Activated naive CD4-positive, alpha-beta T cell treated with anti-CD3 and anti-CD28 coated beads, Interleukin-2, amount 50 U/mL, for 72 hours (primary cell): ENCODE measurements at places on chromosomes 1 and 21. TPM values are rescaled to one million over a fixed set of nuclear protein-coding genes. Genes with fewer than 3 reads are reported as not detected.

Gene G0S2
- 40.7 TPM for total RNA-seq

Gene CD1B
- not detected for total RNA-seq

Gene TRABD2B
- not detected for total RNA-seq

Gene LCE1C
- total RNA-seq: not detected

Gene ASTN1
- not detected for total RNA-seq

Gene OR2G3
- not detected for total RNA-seq

Gene ZNHIT6
- total RNA-seq: 17.0 TPM

Gene INPP5B
- total RNA-seq: 34.2 TPM

Gene DR1
- 78.8 TPM for total RNA-seq

Gene PADI2
- 0.12 TPM for total RNA-seq

Gene NFASC
- total RNA-seq: 0.11 TPM

- no peak for DNase-seq
Observed at GRCh38 chr1:219480011-219480410, 132.9 kb downstream of the ZC3H11B start.

GRCh38 chr1:183310753-183311479 lies 107.3 kb downstream of the NMNAT2 start:
- DNase-seq: no peak

DNA sequence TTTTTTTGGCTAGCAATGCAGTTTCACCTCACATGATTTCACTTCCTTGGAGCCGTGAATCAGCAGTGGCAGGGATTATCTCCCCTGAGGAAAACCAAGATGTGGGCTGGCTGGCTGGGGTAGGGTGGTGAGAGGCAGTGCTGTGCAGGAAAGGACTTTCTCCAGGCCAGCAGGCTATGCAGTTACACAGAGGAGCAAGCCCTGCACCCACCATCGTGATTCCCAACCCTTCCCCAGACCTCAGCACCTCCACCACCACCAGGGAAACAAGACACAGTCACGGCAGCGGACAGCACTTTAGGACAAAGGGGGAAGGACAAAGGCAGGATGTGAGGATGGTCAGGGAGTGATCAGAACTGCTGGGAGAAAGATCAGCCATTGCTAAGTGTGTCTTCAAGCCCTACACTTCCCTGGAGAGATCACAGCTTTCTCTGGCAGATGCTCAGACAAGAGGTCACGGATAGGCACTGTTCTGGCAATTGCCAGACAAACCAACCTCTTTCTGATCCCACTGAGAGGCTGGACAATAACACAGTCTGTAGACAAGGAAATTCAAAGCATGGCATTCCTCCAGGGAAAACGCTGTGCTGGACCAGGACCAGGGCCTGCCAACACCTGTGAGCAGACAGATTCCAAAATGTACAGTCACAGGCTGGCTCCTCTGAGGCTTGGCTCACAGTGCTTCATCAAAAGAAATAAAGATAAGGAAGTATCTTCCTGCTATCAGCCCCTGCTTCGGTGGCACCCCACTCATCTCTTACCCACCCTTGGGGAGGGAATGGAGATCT lies 509.4 kb downstream of the SMYD3 start:
- no peak for DNase-seq

DNA sequence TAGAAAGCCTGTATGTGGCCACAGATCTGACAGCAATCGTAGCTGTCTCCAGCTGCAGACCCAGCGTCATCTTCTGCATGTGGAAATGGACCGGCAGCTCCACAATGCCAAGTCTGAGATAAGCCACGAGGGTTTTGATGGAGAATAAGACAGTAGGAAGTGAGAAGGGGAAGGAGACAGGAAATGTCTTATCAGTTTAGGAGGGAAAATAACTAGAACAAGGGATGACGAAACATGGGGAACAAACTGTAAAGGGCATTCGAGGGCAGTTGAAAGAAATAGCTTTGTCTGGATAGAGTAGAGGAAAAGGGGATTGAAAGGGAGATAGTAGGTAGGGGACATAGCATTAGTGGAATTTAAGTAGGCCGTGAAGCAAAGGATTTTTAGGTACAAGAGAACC lies 74.0 kb upstream of the CTTNBP2NL start:
- no peak for DNase-seq

- no peak for DNase-seq
Observed at GRCh38 chr1:167658574-167659328, 28.7 kb downstream of the RCSD1 start.

- DNase-seq: no peak
Observed at GRCh38 chr1:213979751-213980586, 7.8 kb upstream of the PROX1 start.

- DNase-seq: no peak
Observed at GRCh38 chr1:225354906-225355305, 72.9 kb downstream of the LBR start.

GRCh38 chr21:45388011-45388521 lies 16.9 kb upstream of the COL18A1 start:
- DNase-seq: no peak

DNA sequence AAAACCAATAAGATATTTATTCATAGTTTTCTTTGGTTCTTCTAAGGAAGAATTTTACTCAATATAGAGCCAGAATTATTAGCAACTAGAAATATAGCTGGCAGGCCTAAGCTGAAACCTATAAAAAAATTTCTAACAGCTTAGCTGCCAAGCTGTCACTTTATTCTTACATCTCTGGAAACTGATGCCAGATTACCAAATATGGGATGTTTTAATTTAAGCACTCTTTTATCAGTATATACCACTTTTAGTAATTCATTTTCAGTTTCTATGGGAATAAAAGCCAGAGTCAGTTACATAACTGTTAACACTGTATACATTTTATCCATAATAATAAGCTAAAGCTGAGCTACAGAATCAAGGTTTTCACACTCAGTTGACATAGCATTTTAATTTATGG lies 68.7 kb upstream of the MPC2 start:
- no peak for DNase-seq

DNA sequence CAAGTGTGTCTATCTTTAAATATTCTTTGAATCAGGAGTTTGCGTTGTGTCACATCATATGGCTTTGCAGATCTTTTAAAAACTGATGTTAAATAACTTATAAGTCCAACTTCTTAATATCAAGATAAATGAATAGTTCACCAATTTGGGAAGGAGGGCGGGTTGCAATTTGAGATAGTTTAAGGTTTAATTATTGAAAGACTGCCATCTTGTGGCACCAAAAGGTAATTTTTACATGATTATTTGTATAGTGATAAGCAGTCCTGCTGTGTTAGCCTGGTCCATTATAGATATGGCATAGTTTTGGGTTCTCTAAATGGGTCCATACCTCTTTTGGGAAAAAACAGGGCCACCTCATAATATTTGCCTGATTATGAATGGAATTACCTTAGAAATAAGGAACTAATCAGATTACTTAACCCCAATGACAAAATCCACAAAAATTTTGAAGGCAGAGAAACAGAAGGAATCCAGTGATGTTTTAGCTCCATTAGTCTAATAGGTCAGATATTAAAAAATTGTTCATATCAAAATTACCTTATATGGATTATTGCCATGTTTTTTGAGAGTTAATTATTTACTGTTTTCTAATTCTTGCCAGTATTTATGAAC lies 64.3 kb downstream of the PRKAA2 start:
- DNase-seq: no peak

- DNase-seq: no peak
Observed at GRCh38 chr1:75733661-75734060, 9.2 kb downstream of the ACADM start.

DNA sequence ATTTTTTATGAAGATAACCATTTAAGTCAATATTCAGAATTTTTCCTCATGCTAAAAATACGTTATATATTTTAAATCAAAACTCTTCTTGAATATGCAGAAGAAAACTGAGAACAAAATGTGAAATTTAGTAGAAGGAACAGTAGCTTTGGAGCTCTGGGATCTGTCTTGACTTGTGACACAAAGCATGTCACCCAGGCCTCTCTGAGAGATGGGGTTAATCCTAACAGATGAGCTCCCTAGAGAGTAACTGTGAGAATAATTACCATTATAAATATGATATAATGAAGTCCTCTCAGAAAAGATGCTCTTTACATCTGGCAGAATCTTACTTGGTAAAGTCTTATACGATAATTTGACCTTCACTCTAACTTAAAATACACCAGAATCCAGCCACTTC lies 272.0 kb downstream of the PTPRC start:
- DNase-seq: no peak

DNA sequence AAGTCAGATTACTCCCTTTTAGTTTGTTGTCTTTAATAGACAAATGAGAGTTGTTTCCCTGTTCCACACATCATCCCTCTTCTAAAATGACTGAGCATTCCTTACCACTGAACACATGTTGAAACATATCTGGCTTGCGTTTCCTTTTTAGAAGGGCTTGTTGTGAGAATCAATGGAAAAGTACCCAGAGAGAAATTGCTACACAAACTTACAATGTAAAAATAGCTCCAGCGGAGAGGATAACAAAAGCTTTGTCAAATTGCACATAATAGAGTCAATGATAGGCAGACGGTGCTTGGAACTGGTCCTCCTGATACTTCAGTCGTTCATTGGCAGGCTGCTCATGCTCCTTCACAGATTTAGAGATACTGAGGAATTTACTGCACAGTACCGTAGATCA lies 123.9 kb downstream of the CYYR1 start:
- DNase-seq: no peak

DNA sequence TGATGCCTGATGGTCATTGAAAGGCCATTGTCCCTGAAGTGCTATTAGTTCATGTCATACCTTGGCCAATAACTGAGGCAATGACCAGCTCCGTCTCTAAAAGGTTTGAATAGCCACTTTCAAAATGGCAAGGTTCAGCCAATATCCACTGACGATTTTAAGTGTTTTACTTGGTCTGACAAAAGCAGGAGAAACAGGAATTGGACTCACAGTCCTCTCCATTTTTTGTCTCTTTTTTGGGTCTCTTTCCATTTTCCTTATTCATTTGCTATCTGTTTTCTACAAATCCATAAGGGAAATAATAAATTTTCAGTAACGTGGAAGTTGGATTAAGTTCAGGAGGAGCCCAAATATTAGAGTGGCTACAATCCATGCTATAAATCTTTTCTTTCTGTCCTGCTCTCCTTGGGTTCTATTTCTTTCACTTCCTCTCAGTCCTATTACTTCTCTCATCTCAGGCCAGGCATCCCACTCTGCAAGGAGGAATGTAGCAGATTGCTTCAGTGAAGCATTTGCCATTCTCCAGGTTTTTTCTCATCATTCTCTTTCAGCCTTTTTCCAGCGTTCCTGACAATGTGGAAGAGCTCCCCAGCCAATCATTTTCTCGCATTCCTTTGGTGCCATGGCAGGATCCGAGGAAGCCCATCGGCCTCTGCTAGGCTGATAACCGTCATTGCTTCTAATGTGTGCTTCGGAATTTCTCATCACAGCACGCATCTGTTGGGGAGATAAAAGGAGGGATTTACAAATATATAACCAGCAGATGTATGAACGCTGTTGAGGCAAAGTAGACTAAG lies 414.5 kb downstream of the ADGRL2 start:
- DNase-seq: no peak

GRCh38 chr1:233376382-233377110 lies 49.0 kb downstream of the MAP3K21 start:
- no peak for DNase-seq

DNA sequence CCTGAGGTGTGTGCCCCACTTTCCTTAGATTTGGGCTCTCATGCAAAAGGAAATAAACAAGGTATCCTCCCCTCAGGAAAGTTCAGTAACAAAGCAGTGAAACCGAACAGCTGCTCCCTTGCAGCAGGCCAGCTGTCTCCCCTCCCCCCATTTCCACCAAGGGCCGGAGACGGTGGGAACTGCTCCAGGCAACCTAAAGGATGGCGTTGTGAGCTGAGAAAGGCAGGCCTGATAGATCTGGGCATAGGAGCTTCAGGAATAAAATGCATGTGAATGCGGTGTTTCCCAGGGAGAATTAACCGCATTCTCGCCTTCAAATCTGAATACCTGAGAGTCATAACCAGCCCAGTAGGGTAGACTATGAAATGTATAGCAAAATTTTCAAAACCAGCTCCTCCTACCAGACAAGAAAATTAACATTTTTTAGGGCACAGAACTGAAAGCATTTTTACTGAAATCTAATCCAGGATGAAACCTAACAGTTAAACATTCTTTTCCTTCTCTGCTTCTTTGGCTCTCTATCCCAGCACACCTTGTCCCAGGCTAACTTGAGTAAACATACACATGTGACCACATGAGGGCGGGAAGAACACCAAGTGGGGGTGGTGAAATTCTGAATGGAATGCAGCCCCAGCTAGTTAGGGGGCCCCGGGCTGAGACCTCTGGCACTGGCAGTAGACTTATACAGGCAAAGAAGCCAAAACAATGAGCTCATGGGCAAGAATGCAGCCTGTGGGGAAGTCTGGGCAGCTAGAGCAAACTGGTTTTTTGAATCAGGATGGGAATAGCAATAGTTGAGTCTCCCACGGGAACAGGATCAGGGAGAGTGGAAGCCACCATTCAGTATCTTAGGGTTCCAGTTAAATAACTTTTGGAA lies 11.5 kb downstream of the MCL1 start:
- DNase-seq: no peak

- DNase-seq: peak; percentile 44
Observed at GRCh38 chr21:45289655-45290515, 2.2 kb upstream of the POFUT2 start.

- DNase-seq: no peak
Observed at GRCh38 chr1:226308166-226308722, 720 bp downstream of the LIN9 start.

- no peak for DNase-seq
Observed at GRCh38 chr1:186482661-186483255, 21.8 kb upstream of the PDC start.

DNA sequence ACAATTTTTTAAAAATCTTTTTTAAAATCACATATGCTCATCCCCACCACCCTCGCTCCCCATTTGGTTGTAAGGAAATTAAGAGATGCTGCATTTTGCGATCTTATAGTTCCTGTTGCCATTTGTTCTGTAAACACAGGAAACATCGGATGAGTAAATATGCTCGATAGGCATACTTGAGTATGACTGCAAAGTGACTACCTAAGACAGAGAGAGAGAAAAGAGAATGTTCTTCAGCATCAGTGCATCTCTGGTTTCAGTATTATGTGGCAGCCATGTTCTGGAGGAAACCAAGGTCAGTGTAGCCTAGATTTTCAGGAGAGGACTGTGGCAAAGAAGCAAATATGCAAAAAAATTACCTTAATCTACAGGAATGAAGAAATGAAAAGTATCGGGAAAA lies 265.5 kb upstream of the FMN2 start:
- no peak for DNase-seq

DNA sequence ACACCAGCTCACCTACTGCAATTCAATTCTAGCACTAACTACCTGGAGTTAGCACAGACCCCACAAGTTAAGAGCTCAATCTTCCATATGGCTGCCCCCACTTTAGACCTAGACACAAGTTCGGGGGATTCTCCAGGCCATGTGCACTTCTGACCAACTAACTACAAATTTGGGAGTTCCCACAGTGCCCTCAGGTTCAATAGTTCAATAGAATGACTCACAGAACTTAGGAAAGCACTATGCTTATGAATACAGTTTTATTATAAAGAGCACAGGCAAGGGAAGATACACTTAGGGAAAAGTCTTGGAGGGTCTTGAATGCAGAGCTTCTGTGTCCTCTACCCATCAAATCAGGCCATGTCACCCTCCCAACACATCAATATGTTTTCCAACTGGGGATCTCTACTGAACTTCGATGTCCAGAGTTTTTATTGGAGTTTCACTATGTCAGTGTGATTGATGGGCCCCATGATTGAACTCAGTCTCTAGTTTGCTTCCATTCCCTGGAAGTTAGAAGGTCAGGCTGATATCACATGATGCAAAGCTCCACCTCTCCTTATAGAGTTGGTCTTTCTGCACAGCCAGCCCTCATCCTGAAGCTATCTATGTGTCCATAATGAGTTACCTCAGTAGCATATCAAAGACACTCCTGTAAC lies 46.1 kb downstream of the RAVER2 start:
- no peak for DNase-seq

- no peak for DNase-seq
Observed at GRCh38 chr1:182835806-182836205, 3.3 kb upstream of the DHX9 start.

GRCh38 chr1:231793893-231794292 lies 167.3 kb downstream of the DISC1 start:
- no peak for DNase-seq
